ENCODE measurements at places on chromosomes 12 and 14. TPM values are rescaled to one million over a fixed set of nuclear protein-coding genes. Genes with fewer than 3 reads are reported as not detected.

GLS2 gene
- 1.7 TPM for total RNA-seq

TDRD9 gene
- 1.1 TPM for total RNA-seq

HCAR3 gene
- not detected for total RNA-seq

KRT73 gene
- 7.8 TPM for total RNA-seq

SERPINA12 gene
- not detected for total RNA-seq

PDZRN4 gene
- total RNA-seq, result not detected

Data from CD8-positive, alpha-beta T cell (primary cell).